ENCODE measurements at places on chromosomes 1 and 21.

DNA sequence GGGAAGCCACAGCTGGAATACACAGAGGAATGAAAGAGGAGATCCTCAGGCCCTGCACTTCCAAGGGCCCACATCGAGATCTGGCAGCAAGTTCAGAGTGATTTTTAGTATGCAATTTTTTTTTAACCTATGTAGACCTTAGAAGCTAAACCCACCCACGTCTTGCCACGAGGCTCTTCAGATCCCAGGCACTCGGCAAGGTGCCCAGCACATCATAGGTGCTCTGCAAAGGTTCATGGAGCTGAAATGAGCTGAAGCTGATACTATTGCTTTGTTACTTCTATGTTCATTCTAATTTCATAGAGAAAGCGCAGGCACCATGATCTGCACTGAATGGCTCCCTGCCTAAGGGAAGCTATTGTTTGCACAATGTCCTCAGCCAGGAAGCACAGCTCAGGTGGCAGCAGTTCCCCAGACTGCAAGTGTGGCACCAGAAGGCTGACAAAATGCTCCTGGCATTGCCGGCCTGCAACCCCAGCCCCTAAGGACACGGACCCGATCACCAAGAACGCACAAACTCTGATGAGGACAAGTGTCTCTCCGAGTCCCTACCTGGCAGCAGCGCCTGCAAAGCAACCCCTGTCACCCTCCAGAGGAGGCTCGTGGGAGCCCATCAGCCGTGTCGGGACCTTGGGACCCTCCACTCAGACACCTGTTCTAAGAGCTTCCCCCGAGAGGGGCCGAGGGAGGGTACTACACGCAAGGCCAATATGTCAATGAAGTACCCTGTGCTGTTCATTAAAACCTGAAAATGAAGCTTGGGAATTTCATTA is 264.2 kb downstream of the NPHP4 start:
- no peak for DNase-seq

GRCh38 chr1:200561856-200562214 is 58.7 kb downstream of the KIF14 start:
- DNase-seq: no peak

DNA sequence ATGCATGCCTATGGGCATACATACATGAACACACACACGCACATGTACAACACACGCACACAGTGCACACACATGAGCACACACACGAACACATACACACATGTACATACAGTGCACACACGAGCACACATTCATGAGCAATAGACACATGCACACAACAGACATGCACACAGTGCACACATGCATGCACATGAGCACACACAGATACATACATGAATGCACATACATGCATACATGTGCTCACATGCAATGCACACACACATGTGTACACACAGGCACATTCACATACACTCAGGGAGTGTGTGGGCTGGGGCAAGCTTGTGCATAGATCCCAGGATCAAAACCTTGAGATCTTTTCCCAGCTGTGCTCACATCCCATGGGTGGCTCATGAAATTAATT is 18.9 kb downstream of the CRYAA start:
- no peak for DNase-seq

GRCh38 chr1:2046174-2046917 is 3.9 kb upstream of the PRKCZ start:
- no peak for DNase-seq

DNA sequence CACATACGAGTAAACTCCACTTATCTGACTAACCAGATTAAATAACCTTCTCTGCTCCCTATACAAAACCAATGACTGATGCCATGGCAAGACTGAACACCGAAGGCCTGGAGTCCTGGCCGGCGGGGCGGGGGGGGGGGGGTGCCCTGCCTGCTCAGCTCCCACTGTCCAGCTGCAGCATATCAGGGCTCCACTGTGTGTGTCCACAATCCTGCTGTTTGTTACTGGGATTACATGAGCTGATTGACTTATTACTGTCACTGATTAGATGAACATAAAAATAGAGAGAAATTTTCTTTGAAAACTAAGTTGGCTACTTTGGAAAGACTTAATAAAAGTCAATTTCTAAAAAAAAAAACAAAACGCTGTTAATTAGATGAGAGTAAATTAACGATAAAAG is 24.9 kb downstream of the TMEM63A start:
- DNase-seq: no peak

DNA sequence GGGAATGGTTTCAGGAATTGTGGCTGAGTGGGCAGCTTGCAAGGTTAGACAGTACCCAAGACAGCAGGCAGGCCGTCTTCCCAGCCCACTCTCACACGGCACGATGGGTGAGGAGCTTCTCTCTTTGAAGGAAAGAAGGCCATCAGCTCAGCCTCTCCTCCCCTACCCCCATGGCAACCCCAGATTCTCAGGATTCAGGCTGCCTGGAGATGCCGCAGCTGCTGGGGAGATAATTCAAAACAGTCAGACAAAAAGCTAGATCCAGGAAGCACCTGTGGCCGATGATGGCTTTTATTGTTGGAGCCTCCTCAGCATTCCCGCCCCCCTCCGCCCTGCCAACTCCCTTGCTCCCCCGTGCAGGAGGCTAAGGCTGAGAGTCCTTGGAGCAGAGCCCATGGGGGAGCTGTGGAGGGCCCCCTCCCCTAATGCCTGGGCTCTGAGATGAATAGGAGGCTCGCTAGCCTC is 220.5 kb downstream of the TRABD2B start:
- DNase-seq: no peak
